NCI-H2029 (cell line): ENCODE measurements at places on chromosomes 3 and 15.
A peak's percentile ranks its signal among the peaks of the same experiment; 100 is the strongest.

DNA sequence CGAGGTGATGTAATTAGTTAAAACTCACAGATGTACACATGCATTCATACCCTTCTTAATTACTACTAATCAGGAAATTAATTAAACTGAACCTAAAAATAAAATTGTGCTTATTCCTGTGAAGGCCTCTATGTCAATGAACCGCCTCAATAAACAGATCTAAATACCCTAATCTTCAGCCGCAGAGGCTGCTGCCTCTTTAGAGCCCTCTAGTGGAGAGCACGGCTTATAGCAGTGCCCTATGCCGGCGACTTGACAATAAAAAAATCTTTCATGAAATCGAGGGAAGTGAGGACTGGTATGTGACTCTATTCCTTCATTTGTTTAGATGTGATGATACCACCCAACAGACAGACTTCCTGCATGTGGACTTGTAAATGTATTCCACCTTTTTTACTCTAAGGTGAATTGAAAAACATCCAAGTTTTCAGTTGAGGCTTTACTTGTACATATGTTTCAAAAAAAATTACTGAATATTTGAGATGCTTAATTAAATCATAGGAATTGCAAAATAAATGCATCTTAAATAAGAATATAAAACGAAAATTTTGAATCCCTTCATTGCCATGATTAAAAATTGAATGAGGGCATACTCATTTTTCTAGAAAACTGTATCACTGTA lies 8.3 kb upstream of the EPHA3 start:
- peak; percentile 29 for DNase-seq

- DNase-seq, result no peak
These were observed 144.6 kb downstream of the FOXP1 start for GRCh38 chr3:71438904-71439303.

DNA sequence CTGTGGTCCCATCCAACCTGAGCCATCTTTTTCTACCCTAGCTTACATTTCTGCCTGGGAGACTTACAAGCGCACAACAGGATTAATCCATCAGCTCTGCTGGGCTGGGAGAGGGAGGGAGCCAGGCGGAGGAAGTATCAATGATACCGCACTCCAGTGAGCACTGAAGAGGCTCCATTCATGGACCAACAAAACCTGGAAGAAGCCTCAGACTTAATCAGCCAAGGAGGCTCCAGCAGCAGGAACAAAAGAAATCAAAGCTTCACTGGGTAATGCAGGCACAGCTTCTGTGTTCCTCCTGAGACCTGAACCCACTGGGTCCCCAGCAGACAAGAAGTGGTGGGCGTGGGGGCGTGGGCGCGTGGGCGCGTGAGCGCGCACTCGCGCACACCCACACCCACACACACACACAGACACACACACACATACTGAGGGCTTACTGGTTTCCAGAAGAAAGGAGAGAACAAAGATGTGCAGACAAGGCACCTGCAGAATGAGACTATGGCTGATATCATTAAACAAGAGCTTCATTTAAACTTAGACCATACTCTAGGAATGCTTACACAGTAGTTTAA lies 87.0 kb upstream of the BOC start:
- DNase-seq, result peak; percentile 19

DNA sequence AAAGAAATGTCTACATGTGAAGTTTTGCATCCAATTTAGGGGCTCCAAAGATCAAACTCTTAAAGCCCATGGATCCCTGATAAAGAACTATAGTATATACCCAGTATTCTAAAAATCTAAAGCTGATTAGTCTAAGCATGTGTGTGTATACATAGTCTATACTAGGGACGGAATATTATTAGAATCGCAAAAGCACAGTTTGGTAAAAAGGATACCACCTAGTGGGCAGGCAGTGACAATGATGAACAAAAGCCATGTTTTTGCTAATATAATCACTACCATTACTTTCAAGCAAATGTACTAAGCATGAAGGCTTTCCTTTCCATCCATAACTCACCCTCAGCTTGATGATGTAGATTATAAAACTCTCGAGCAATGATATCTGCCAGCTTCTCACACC lies 16.5 kb downstream of the POLQ start:
- DNase-seq, result no peak
